ENCODE measurements at places on chromosomes 2 and 18. TPM values are rescaled to one million over a fixed set of nuclear protein-coding genes. Genes with fewer than 3 reads are reported as not detected.
A peak's percentile ranks its signal among the peaks of the same experiment; 100 is the strongest.

The AFG3L2 gene
- 40.3 TPM for total RNA-seq

The PLA2R1 gene
- total RNA-seq = not detected

The CCDC178 gene
- total RNA-seq = not detected

- no peak for DNase-seq
These were observed 255.2 kb upstream of the NRP2 start for GRCh38 chr2:205427112-205427511.

GRCh38 chr2:98311090-98311489 is 35.2 kb upstream of the CNGA3 start:
- no peak for DNase-seq

DNA sequence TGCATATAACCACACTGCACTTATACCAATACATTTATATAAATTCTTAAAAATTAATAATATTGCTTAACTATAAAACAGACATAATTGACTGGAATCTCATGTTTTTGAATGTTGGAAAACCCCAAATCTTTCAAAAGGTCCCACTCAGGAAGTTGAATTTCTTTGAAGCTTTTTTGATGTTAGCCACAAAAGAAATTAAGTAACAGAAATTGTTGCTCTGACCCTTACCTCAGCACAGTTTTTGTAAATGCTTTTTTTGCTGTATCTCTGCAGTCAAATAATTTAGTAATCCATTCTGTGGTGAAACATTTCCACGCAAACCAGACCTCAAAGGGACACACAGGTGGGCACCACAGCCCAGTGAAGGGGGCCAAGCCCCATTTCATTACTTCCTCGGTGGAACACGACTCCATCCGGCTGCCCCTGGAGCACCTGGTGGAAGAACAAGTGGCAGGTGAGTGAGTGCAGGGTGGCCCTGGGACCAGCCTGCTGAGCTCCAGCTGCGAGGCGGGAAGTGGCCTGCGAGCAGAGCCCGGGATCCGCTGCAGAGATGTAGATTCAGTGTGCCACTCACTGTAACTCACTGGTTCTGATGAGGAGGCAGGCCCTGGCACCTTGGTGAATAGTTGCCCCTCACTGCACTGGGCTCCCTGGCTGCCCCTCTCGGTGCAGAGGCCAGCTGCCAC is 8.4 kb downstream of the SCLY start:
- DNase-seq = peak; percentile 41

GRCh38 chr2:240620859-240621258 is 4.4 kb upstream of the GPR35 start:
- DNase-seq = peak; percentile 41

GRCh38 chr18:26721854-26722564 is 143.5 kb downstream of the AQP4 start:
- DNase-seq = no peak

- DNase-seq = no peak
These were observed 45.8 kb downstream of the PTPN2 start for GRCh38 chr18:12838178-12838634.

DNA sequence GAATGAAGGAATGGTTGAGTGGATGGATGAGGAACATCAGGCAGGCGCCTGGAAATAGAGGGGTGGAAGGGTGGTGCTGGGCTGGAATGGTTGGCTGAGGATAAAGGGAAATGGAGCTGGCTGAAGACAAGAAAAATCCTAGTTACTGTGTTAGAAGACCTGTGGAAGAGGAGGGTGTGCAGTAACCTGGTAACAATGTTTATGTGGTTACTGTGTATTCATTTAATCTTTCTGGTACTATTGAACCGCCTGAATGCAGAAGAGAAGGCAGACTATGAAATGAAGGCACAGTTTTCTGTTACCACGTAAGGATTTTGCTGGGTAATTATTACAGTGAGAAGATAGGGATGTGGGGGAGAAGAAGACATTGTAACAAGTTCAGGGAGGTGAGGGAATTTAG is 110.3 kb upstream of the MGAT5 start:
- DNase-seq = no peak

GRCh38 chr2:43605079-43605655 is 9.3 kb upstream of the THADA start:
- no peak for DNase-seq

- DNase-seq = no peak
These were observed 484.2 kb downstream of the DLGAP1 start for GRCh38 chr18:3970929-3971328.

DNA sequence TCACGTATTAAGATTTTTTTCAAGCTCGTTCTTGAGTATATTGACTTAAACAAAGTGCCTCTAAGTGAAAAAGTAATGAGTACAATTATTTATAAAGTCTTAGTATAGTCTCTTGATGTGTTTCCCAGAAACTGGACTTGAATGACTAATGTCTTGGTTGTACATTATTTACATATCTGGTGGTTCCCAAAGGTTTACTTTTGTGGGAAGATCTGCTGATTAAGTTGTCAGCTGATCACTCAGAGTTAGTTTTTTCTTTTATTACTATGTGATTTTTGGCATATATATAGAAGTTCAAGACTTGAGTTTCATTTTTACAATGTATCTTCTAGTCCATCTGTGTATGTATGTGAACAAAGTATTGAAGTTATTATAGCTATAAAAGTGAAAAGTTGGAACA is 29.5 kb downstream of the RNF144A start:
- no peak for DNase-seq

DNA sequence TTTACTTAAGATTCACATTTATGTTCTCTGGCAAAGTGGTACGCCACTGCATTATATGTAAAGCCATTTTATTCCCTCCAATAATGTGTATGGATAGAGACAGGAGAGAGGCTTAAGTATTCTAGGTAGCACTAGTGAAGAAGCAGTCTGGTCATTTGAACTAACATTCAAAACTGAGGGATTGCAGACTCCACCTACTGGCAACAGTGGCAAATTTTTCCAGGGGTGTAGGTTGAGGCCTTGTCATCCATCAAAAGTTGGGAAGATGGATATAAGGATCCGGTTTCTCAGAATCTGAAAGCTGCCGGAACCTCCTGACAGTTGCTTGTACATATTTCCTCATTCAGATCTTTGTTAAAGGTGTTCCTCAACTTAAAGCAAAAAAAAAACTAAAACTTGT is 465.5 kb upstream of the FSHR start:
- DNase-seq = no peak

DNA sequence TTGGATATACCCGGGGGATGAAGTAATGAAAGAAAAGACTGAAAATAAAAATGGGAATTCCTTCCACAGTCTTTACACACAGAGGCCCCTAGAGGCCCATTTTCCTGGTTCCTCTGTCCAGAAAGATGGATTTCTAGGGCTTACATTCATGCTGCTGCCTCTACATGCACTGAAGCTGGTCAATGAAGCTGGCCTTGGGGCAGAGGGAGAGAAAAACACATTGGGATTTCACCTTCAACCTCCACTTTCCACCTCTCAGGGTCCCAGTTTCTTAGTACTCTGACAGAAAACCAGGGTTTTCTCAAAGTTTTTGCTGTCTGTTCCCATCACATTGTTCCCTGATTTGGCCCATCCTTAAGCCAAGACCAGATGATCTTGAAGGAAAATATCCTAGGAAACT is 154.6 kb upstream of the ZSWIM2 start:
- no peak for DNase-seq

- no peak for DNase-seq
These were observed 48.1 kb upstream of the TBC1D8 start for GRCh38 chr2:101199251-101199791.

- no peak for DNase-seq
These were observed 981 bp downstream of the C2orf66 start for GRCh38 chr2:196808083-196808665.

GRCh38 chr2:20561637-20562454 is 89.1 kb downstream of the HS1BP3 start:
- DNase-seq = no peak

DNA sequence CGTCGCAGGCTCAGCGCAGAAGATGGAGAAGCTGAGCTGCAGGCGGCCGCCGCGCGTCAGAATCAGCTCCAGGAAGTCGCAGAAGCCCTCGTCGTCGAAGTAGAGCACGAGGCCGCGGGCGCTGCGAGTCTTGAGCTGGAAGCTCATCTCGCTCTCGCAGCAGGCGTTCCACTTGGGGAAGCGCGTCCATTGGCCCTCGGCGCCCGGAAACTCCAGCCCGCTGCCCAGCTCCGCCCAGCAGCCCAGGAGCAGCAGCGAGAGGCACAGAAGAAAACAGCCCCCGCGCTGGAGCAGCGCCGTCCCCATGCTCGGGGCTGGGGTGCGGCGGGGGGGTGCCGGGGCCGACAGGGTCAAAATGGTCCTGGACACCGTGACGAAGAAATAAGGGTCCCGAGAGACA is 4.0 kb downstream of the NRXN1 start:
- DNase-seq = no peak

DNA sequence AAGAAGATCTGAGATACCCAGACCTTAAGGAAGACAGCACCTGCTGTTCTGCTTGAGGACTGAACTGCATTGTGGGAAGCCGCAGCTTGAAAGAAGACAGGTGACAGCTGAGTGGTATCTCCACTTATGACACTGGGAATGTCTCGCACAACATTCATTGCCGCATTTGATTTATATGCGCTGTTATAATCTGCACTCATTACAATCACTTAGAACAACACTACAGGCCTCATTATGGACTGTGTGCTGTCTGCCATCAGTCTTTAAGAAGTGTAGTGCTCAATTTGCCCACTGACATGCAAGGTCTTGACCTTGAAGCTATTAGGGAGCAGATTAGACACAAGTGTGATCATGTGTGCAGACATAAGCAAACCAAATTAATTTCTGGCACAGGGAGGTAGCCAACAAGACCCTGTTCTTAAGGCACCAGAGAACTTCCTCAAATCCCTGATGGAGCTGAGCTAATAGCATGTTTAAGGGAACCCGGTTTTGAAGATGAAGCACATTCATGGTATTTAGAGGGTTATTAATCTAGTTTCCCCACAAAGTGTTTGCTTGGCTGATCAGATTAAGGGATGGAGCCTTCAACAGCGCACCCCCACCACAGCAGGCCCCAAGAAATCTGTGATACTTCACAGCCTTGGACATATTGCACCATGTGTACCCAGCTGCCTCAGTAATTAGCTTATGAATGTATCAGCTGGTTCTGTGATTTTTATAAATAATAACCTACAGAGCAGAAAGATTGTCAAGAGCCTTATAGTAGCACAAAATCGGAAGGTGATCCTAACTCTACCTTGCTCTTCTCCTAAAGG is 146.8 kb downstream of the SATB2 start:
- no peak for DNase-seq

DNA sequence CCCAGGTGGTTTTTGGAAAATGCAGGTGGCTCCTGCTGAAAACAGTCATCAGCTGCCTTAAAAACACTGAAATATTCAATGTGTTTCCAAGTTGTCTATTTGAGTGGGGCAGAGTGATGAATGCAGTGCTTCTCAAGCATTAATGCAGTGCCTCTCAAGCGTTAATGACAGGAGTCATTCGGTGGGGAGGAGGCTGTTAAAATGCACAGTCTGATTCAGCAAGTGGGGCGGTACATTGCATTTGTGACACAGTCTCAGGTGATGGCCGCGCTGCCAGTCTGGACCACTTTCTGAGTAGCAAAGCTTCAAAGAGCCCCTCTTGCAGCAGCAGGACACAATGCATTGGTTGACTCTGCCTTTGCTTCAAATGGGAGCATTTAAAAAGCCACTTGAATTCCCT is 231.4 kb upstream of the RGPD4 start:
- no peak for DNase-seq

GRCh38 chr2:118641711-118642110 is 205.7 kb downstream of the EN1 start:
- no peak for DNase-seq

- DNase-seq = no peak
These were observed 237.4 kb upstream of the REV1 start for GRCh38 chr2:99727199-99727598.

DNA sequence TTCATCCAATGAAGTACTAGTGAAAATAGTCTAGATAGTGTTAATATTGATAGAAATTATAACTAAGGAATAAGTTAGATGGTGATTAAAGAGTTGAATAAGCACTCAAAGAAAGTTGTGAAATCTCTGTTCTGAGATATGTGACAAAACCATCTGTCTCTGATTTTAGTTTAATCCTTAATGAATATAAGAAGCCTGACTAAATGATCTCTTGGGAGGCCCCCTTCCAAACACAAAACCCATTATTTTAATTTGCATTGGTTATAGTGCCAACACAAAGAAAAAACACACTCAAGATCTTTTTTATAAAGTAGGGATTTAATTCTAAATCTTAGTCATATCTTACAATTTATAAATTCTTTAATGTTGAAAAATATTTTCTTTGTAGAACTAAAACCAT is 34.0 kb downstream of the SCN2A start:
- no peak for DNase-seq

DNA sequence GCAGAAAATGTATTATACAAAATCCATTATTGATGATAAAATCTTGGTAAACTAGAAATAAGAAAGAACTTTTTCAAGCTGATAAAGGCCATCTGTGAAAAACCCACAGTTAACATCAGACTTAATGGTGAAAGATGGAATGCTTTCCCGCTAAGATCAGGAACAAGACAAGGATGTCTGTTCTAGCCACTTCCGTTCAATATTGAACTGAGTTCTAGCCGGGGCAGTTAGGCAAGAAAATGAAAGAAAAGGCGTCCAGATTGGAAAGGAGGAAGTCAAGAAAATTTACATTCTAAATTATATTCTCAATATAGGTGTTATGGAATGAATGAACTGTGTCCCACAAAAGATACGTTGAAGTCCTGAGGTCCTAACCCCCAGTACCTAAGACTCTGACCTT is 39.1 kb upstream of the DTNB start:
- DNase-seq = no peak
